ENCODE measurements at places on chromosomes 3 and 15.

DNA sequence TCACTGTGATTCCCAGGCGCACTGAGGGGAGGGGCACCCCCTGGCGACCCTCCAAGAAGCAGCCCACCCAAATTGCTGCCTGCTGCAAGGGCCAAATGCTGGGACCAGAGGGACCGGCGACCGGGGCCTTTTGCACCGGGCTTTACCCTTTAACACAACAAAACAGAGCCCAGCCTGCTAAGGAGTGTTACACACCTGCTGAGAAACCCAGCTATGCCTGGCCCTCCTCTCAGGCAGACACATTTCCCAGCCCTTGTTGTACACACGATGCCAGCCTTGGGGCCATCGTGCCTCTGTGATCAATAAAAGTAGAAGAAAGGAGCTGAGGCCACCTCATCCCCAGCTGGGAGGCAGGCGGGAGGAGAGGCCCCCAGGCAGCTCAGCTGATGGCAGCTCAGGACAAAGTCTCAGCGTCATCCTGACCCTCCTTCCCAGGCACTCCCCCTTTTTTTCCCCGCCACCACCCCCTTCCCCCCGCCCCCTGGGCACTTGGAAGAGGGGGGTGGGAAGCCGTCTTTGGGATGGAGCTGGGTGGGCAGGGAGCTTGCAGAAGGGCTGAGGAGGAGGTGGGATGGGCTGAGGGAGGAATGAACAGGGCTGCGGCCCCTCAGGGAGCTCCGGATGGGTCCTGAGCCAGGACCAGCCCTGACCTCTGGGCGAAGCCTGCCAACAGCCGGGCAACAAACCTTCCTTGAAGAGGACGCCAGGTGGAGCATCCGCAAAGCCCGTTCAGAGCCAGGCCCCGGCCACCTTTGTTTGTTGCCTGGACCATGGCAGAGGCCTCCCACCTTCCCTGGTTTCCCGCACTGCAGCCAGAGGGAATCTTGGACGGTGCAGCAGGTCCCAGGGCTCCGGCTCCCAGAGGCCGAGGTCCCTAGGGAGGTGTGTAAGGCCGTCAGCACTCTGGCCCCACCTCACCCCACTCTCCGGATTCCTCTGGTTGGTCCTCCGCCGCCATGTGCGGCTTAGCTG lies 45.9 kb upstream of the SEC61A1 start:
- DNase-seq, result no peak

GRCh38 chr3:112888381-112889085 lies 41.9 kb upstream of the CD200R1L start:
- no peak for DNase-seq

DNA sequence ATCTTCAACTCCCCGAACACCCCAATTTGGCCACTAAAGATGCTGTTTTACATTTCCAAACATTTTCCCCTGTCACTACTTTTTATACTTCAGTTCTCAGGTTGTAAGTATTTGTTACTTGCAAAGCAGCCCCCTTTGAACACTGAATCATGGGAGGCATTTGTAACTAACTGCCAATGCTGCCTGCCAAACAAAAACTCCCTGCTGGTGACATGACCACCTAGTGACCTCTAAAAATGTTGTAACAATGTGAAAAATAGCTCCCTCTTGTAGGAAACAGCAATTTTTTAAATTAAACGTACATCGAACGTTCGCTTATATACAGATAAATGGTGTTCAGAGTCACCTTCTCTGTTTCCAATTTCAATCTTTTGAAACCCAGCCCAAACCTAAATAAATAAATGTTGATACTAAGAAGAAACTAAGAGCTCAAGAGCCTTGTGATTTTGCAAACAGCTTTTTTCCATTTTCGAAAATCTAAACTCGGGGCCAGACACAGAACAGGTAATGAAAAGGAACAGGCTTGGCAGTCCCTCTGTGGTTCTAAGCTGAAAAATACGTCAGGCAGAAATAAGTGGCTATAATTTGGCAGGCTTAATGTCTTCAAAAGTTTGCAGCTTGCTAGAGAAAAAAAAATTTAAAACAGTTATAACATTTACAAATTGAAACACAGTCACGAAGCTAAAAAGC lies 268.6 kb upstream of the WNT5A start:
- DNase-seq, result no peak

GRCh38 chr3:58555203-58555602 lies 18.2 kb upstream of the ACOX2 start:
- DNase-seq, result no peak

GRCh38 chr15:70508561-70509281 lies 254.6 kb downstream of the UACA start:
- DNase-seq, result no peak

GRCh38 chr15:83066734-83067637 lies at the start of gene BTBD1:
Gene BTBD1 (minus strand): TSS chr15:83067252. CDS start chr15:83067151, 101 bp downstream.
- DNase-seq, result peak; percentile 73

Data from stimulated activated CD4-positive, alpha-beta T cell treated with anti-CD3 and anti-CD28 coated beads, TNF-alpha, amount 100 ng/mL, for 4 hours (primary cell).